ENCODE measurements at places on chromosomes 6 and 20.

DNA sequence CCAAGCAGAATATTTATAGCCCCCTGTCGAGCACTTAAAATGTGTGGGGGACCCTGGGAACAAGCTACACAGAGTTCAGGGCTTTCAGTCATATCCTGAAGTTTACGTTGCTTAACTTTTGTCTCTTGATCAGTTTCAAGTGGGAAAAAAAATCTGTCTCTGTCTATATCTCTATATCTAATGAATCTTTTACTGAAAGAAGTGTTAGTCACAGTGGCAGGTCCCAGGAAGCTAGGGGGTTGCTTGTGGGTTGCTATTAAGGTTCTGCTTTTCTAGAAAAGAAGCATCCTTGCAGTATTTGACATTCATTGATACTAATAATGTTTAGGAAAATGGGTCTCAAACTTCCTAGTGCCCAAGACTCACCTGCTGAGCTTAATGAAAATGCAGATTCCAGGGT lies 76.7 kb upstream of the CLDN20 start:
- DNase-seq, result no peak

- no peak for DNase-seq
These were observed 276.0 kb downstream of the NRN1 start for GRCh38 chr6:5730585-5731263.

DNA sequence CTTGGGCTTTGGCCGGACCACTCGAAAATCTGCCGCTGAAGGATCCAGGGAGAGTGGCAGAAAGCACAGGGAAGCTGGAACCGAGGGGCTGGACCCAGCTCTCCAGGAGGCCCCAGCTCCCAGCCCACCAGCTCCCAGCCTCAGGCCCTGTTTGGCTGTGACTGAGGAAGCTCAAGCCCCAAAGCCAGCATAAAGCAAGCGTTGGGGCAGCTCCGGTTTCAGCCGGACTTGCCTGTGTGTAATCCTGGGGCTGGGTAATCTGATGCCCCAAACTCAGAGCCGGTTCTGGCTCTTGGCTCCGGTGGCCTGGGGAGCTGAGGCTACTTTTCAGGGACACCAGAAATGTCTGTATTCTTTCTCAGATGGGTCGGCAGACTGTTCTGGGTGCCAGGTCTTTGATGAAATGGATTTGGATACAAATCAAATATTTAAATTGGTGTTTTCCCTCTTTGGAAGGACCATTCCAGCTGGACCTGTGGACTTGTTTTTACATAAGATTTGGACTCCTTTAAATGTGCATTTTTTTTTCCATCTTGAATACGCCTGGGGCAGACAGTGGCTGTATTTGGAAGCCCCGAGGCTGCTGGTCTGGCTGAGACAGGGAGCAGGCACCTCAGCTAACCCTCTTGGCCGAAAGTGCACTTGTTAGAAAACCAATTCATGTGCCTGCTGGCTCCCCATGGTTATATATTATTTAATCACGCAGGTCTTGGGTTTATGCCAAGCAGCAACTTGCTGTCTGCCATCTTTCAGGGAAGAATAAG lies 29.7 kb downstream of the RPP40 start:
- no peak for DNase-seq

DNA sequence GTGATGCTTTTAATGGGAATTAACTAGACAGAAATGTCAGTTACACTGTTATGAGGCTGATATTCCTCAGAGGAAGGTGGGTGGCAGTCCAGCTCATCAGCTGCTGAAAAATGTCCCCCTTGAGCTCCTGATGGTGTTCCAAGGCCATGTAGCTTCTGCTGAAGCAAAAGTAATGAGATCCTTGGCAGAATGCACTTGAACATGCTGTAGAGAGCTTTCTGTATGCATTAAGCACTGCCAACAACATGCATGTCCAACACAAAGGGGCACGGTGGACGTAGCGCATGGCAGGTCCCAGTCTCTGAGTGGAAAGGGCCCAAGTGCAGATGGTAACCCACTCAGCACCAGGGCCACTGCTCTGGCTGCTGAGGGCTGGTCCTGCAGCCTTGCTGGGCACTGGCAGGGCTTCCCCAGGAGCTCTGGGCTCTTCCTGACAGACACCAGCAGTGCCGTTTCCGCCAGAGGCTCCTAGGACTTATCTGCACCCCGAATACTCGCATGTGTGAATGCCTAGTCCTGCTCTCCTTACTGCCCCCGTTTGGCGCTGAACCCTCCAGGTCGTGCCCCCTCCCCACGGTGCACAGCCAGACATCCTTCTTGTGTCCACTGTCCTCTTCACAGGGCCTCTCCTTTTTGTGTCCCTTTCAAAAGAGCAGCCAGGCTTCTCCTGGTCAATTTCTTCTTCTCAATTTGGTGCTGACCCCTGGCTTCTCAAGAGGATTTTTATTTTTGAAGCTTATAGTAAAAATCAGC lies 18.6 kb upstream of the SYNDIG1 start:
- DNase-seq, result no peak

DNA sequence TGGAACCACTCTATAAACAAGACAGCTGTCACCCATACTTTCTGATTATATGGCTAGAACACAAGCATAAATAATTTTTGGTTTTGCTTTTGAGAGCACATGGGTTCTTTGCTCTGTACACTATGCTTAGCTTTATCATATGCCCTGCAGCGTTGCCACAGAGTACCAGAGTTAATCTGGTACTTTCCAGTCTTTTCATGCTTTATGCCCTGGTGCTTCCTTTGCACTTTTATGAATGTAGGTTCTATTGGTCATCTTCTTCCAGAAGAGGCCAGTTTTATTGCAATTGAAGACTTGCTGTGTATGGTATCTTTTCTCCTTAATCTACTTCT lies 20.8 kb downstream of the SHLD1 start:
- no peak for DNase-seq

DNA sequence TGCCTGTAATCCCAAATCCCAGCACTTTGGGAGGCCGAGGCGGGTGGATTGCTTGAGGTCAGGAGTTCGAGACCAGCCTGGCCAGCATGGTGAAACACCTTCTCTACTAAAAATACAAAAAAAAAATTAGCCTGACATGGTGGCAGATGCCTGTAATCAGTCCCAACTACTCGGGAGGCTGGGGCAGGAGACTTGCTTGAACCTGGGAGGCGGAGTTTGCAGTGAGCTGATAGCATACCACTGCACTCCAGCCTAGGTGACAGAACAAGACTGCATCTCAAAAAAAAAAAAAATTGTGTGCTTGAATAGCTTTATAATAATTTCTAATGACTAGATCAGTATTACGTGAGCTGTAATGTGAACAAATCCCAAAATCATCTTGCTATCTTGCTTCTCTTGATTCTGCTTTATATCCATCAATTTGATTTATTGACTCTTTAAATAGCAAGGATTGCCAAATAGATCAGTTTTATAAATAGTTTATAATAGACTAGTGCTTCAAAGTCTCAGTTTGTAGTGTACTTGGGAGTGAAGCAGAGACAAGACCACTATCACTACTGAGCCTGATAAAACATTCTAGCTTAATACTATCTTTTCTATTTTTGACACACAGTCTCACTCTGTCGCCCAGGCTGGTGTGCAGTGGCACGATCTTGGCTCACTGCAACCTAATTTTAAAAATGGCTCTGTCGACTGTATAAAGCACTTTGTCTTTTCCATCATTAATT lies 7.1 kb downstream of the AMD1 start:
- DNase-seq, result no peak

DNA sequence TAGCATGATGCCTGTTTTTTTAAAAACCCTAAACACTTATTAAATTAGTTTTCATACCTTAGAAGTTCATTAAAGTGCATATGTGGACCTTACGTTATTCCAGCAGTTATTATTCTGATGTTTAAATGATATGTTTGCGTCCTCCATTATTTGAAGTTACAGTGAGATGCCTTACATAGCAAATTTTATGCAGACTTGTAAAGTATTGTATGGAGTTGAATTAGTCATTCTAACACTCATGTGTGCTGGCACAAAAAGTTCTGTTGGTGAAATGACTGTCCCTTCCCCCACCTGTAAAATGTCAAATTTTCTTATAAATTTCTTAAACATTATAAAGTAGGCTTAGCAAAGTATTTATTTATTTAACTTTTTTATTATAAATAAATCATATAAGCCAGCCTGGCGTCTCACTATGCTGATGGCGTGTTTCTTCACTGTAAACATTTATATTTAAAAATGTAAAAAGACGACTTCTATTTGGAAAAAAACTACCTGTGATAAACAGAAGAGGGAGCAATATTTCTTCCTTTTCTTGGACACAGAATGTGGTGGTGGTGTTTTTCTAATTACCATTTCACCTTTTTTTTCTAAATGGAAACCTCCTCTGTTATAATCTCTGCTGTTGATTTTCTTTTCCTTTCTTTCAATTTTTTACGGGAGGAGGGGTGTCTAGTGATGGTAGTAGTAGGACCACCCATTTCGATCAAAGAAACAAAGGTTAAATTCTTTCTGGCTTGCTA lies 155.4 kb downstream of the RFPL4B start:
- DNase-seq, result no peak

GRCh38 chr6:43835872-43836419 lies 65.9 kb downstream of the VEGFA start:
- no peak for DNase-seq

GRCh38 chr6:52074716-52075115 lies 12.7 kb downstream of the PKHD1 start:
- no peak for DNase-seq

- no peak for DNase-seq
These were observed 236.6 kb downstream of the SLC24A3 start for GRCh38 chr20:19449051-19449450.

DNA sequence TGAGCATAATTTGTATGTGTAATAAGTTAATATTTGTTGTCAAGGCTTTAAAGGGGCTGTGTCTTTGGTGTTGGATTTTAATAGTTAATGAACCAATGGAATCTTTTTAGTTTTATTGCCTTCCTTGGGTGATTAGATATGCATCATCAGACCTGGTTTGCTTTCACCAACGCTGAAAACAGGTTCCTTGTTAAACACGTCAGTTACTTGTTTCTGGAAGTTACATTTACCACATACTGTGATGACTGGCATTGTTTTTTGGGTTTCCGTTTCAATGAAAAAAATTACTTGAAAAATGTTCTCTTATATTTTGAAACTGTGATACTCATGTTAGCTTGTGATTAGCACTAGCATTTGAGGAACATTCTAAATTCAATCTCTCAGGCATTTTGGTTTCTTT lies 58.6 kb upstream of the RNF144B start:
- DNase-seq, result no peak

DNA sequence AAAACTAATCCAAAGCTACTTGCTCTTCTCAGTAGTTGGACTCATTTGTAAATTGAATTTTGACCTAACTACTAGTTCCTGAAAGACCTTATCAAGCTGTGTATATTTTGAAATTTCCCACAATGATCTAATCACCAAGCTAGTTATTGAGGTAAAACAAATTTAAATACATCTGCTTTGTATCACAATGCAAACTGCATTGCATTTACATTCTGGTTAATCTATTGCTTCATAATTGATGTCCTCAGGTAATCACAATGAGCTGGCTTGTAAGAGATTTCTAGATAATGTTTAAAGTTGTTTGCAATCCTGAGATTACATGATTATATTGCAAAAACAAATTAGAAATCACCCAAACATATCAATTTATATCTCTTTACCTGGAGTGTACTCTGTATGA lies 848.8 kb downstream of the HACE1 start:
- DNase-seq, result no peak

GRCh38 chr20:34680586-34681175 lies 3.8 kb upstream of the PIGU start:
- no peak for DNase-seq

GRCh38 chr6:56699066-56699654 lies 56.5 kb upstream of the DST start:
- DNase-seq, result no peak

DNA sequence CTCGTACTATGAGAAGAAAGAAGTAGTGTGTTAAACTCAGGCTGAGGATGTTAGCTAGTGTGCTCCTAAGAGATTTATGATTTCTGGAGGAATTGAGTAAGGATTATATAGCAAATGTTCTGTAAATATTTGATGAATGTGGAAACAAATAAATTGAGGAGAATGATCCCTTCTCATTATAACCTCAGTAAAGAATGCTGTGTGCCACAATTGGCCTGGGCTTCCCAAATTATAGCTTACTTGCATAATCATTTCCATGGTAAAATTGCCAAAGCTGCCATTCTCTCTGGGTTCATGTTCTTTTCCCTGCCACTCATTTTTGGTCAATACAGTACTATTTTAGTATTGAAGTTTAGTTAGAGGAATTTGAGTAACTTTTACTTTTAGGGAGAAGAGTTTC lies 128.5 kb downstream of the FLRT3 start:
- DNase-seq, result no peak

DNA sequence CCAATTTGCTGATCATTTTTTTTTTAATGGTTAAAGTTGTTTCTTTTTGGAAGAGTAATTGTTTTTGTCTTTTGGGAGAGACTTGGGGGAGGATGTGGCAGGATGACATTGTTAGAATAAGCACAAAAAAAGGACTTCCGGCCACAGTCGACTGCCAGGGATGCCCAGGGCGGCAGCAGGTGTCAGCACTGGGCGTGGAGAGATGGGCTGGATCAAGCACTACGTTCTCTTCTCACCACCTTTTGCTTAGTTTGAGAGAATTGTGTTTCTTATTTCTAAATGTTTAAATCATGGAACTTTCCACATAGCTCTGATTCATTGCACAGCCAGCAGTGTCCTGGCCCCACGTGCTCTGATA lies 104.6 kb upstream of the FRMD1 start:
- DNase-seq, result no peak

DNA sequence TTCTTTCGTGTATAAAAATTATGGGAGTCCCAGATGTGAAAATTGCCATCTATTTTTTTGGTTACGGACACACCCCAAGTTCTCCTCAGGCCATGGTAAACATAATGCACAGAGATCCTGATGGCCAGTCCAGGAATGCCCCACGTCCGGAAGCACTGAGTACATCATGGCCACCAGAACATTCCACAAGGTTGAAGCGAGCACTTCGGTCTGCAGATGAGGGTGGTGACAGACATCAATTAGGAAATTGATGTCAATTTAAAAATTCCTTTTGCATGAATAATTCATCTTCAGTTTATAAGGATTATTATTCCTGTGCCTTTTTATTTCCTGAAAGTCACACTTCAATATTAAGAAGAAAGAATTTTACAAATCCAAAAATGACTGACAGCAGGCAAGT lies 13.2 kb upstream of the EXOC2 start:
- DNase-seq, result no peak

DNA sequence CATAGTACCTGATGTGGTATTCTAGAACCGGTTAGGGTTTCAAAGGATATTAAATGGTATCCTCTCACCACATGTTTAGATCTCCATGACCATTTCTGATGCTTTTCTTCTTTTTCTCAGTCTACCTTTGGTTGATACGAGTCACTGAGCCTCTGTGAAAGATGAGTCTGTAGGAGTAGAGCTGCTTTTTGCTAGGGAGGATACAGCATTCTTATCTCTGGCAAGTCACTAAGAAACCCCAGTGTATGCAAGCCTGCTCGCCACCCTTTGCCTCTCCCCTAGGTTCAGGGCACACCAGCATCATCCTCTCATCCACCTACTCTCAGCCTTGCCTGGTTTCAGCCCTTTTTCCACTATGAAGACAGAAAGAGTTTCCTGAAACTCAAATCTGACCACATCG lies 89.9 kb downstream of the MTFR2 start:
- DNase-seq, result no peak

- DNase-seq, result no peak
These were observed 151.6 kb downstream of the PRIM2 start for GRCh38 chr6:57469072-57469471.

- peak; percentile 82 for DNase-seq
These were observed at the start of gene DNMT3B for GRCh38 chr20:32761831-32762753. Gene DNMT3B (plus strand): TSS chr20:32762385. CDS start chr20:32780324, 17,939 bp downstream.

- DNase-seq, result no peak
These were observed 96.6 kb downstream of the TMEM242 start for GRCh38 chr6:157226761-157227160.

GRCh38 chr6:97656236-97656635 lies 373.2 kb upstream of the MMS22L start:
- DNase-seq, result no peak

Measured in stimulated activated naive CD8-positive, alpha-beta T cell treated with anti-CD3 and anti-CD28 coated beads, Interleukin-15, Interleukin-2, amounts not matched to agents 100 U/mL and 50 U/mL, for 24 hours (primary cell).